ENCODE measurements at places on chromosomes 2 and 18. TPM values are rescaled to one million over a fixed set of nuclear protein-coding genes. Genes with fewer than 3 reads are reported as not detected.
A peak's percentile ranks its signal among the peaks of the same experiment; 100 is the strongest.

VPS4B gene
- 47.3 TPM for total RNA-seq

DNA sequence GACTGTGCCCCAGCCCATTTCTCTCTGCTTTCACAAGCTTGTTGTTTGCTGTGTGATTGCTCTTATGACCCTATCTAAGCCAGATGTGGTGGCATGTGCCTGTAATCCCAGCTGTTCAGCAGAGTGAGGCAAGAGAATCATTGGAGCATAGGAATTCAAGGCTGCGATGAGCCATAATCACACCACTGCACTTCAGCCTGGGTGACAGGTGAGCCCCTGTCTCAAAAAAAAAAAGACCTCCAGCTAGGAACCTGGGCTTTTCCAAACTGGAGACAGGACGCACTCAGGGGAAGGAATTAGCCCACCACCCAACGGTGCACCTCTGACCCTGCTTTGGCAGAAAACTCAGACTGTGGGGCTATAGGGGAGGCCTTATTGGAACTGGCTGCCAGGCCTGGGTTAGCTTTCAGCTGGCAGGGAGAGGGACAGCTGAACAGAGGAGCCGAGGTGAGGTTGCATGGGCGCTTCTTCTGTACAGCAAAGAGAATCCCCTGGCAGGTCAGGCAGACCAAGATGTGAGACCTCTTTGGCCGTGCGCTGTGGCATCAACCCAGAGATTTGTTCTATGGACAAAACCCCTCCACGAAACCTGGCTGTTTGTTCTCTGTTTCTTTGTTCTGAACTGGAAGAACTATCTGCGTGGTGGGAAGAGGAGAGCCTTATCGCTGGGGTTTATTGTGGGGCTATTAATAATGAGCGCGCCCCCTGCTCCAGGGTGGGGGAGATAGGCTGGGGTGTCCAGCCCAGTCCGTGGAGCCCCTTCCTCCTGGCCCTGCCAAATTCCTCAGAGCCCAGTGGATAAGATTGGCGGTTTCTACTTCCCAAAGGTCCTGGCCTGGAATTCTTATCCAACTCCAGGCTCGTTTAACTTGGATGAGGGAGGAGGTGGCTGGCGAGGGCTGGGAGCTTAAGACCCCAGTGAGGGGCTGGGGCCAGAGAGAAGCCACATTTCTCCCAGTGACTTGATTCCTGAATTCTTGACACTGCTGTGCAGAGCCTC lies 38.8 kb upstream of the SMAD7 start:
- no peak for DNase-seq

- DNase-seq = no peak
These were observed 40.4 kb upstream of the TMEM178A start for GRCh38 chr2:39625193-39625926.

DNA sequence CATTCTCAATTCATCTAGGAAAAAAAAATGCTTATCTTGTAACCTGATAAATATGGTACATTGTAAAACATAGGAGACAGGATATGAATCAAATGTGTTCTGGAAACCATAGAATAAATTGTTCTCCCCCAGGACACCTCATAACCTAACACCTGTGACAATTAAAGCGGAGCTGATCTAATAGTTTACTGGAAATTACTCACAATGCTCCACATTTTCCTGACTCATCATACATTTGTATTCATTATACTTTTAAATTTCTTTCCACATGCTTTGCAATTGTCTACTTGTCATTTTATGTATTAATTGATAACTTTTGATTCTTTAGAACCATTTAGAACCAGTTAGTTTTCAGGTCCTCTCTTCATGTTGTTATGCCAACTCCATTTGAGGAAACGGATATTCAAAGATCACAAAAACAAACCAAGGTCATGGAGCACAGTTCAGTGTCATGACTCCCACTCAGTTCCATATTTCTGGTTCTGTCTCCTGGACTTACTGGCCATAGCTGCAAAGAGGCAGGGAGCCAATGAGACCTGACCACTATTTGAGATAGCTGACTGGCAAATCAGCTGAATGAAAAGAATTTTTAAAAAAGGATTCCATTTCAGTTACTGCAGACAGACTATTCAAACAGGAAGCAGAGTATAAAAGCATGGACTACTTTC lies 128.5 kb downstream of the CALCRL start:
- DNase-seq = no peak

- peak; percentile 49 for DNase-seq
These were observed 34.8 kb upstream of the NEUROD1 start for GRCh38 chr2:181715033-181715630.

STARD6 gene
- not detected for total RNA-seq

EXOC6B gene
- 7.6 TPM for total RNA-seq

DNA sequence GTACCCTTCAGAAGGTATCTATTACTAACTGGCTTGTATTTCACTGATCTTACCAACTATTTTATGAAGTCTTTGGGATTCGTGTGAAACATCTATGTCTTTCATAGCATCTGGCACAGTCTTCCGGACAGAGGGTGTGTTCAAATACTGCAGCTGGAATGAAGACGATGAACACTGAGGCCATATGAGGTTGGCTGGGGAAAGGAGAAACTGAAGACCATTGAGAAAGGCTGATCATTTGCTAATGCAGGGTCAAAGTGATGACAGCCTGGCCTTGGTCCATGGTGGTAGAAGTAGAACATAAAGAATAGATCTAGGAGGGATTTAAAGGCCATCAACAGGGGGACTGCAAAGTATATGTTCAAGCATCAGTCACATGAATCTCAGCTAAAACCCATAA lies 132.7 kb downstream of the CCBE1 start:
- no peak for DNase-seq

DNA sequence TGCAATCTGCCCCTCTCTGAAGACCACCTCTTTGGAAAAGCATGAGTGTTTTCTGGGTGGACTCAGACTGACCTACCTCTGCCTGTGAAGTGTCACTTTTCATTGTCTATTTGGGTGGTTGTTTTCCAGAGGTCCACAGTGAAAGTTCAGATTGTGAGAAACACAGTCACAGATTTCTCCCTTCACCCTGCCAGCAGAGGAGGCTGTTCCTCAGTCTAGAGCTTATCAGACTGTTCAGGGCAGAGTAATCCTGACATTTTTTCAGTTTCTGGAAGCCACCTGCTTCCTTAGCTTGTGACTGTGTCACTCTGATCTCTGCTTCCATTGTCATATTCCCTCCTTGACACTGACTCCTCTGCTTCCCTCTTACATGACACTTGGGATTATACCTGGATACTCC lies 55.4 kb upstream of the RMP24 start:
- no peak for DNase-seq

- no peak for DNase-seq
These were observed 96.8 kb downstream of the PRKCE start for GRCh38 chr2:45748239-45748638.

- DNase-seq = no peak
These were observed 8.2 kb upstream of the ZEB2 start for GRCh38 chr2:144528108-144528507.

CCDC148 gene
- not detected for total RNA-seq

DNA sequence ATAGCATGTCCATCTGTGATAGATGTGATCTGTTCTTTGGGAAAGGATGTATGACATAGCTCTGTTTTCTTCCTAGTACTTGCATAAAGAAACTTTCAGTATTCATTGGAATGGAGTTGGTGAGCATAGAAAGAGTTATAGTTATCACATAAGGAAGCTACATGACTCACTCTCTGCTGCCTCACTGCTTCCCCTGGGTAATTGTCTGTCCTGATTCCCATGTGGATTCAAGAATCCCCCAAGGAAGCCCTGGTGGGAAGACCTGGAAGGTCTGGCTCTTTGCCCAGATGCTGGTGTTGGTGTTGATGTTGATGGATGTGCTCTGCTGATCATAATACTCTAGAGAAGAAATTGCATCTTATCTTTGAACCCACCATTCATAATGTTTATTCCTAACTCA lies 60.6 kb downstream of the PTPN4 start:
- no peak for DNase-seq

DNA sequence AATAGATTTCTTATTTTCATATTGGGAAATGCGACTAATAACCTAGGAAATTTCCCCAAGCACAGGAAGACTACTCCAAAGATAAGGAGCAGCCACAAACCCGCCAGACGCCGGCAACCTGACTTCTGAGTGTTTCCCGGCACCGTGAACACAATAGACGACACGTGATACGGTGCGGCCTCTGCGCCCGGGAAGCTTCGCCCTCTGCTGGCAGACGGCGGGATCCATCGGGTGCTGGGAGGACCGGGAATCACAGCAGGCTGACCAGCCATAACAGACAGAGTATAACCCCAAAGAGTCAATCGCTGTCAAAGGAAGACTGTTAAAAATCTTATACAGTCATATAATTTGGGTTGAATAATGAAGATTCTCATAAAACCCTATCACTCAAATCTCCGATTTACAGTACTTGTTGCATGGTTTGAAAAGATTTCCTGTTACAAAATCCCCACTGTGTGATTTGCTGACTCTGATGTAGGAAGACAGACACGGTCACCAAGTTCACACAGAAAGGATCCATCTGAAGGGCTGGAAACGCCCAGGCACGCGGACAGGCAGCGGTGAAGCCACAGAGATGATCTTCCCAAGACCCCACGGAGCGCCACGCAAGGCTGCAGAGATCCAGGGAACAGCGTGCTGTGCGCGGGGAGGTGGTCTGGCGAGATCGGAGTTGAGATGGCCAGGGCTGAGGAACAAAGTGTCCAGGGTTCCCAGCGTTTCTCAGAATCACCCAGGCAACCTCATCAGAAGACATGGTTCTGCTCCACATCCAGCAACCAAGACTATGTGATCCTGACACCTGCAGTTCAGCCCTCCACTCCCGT lies 73.8 kb downstream of the EIPR1 start:
- DNase-seq = peak; percentile 75

GRCh38 chr2:54522624-54523281 lies 66.6 kb downstream of the SPTBN1 start:
- DNase-seq = peak; percentile 51

ATP5MC3 gene
- total RNA-seq = 484 TPM

ANKRD30B gene
- total RNA-seq = not detected
